ENCODE measurements at places on chromosomes 2 and 18. TPM values are rescaled to one million over a fixed set of nuclear protein-coding genes. Genes with fewer than 3 reads are reported as not detected.

DNA sequence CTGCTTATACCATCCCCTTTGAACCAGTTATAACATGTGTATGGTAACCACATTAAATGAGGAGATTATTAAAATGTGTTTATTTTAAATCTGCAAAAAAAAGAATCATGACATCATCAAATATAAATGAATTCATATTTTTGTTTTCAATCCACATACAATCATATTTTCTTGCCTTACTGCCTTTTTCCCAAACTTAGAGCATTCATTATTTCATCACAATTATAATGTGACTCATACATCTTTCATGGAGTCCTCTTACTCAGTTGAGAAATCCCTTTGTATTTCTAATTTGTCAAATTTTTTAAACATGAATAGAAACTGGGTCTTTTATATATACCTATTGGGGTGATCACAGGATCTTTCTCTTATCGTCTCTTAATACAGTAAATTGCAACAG is 909.6 kb downstream of the DSC3 start:
- no peak for DNase-seq

- DNase-seq = no peak
These were observed 107.2 kb downstream of the SCG2 start for GRCh38 chr2:223494942-223495341.

The ADD2 gene
- 50.5 TPM for total RNA-seq

- DNase-seq = no peak
These were observed 42.2 kb downstream of the RAB10 start for GRCh38 chr2:26076001-26076587.

GRCh38 chr2:96769814-96770213 is 9.1 kb downstream of the CNNM4 start:
- no peak for DNase-seq

DNA sequence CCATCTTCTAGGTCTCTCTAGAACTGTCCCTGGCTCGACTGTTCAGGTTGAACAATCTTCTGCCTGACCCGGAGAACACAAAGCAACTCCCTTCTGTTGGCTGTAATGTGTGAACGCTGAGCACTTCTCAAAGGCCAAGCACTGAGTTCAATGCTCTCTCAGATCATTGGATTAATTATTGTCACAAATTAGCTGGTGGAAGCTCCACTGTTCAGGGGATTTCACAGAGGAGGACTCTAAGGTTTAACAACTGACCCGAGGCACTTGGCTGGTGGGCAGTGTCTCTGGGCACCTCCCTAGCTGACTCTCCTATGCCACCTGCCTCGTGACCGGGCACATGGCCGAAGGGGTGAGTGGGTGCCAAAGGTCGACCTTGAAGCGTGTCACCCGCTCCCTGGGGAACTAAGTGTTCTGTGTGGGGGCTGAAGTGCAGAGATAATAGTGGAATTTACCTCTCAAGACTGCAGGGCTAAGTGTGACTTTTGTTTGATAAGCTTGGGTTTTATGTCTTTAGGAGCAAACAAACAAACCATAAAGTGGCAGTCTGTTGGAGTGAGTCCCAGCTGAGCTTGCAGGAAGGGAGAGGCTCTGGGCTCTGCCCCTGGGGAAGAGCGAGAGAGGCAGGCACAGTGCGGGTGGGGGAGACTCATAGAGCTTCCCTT is 64.8 kb downstream of the BCL2L11 start:
- no peak for DNase-seq

GRCh38 chr2:44579837-44580230 is 218.1 kb downstream of the CAMKMT start:
- DNase-seq = no peak

GRCh38 chr2:51329512-51329911 is 297.6 kb upstream of the NRXN1 start:
- no peak for DNase-seq

Data from A172 (cell line).